ENCODE measurements at places on chromosomes 4 and X. TPM values are rescaled to one million over a fixed set of nuclear protein-coding genes. Genes with fewer than 3 reads are reported as not detected.

Gene RRH
- 0.22 TPM for total RNA-seq

Gene SMIM9
- not detected for total RNA-seq

Gene HOPX
- 2.2 TPM for total RNA-seq

Gene IL2RG
- total RNA-seq: not detected

Gene SH2D1A
- not detected for total RNA-seq

Measured in uterine smooth muscle cell (primary cell).